ENCODE measurements at places on chromosomes 5 and 9.
A peak's percentile ranks its signal among the peaks of the same experiment; 100 is the strongest.

DNA sequence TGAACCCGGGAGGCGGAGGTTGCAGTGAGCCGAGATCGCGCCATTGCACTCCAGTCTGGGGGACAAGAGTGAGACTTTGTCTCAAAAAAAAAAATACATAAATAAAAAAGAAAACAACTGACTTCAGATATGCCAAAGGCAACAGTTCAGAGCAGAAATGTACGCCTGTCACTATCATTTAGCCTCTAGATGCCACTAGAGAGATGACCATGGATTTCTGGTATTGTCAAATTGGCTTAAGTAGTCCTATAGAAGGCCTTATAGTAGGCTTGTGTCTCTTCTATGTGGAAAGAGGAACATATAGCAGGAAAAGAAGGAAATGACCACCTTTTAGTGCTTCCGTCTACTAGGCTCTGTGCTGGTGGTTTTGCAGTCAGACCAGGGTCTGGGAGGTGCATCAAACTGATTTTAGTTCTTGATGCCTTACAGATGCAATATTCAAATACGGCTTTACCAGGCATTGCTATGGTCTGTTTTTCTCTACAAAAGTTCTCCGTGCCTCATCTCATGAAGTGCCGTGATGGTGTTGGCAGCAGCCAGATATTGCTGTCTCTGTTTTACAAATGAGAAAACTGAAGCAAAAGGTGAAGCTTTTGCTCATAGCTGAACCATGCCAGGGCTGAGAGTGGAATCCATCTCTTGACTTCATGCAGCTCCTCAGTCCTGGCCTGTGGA is 17.2 kb downstream of the AGXT2 start:
- DNase-seq, result no peak

GRCh38 chr9:72814083-72814597 is 138.7 kb downstream of the ALDH1A1 start:
- no peak for DNase-seq

- DNase-seq, result no peak
Observed at GRCh38 chr5:180744253-180744652, 4.4 kb upstream of the OR2Y1 start.

DNA sequence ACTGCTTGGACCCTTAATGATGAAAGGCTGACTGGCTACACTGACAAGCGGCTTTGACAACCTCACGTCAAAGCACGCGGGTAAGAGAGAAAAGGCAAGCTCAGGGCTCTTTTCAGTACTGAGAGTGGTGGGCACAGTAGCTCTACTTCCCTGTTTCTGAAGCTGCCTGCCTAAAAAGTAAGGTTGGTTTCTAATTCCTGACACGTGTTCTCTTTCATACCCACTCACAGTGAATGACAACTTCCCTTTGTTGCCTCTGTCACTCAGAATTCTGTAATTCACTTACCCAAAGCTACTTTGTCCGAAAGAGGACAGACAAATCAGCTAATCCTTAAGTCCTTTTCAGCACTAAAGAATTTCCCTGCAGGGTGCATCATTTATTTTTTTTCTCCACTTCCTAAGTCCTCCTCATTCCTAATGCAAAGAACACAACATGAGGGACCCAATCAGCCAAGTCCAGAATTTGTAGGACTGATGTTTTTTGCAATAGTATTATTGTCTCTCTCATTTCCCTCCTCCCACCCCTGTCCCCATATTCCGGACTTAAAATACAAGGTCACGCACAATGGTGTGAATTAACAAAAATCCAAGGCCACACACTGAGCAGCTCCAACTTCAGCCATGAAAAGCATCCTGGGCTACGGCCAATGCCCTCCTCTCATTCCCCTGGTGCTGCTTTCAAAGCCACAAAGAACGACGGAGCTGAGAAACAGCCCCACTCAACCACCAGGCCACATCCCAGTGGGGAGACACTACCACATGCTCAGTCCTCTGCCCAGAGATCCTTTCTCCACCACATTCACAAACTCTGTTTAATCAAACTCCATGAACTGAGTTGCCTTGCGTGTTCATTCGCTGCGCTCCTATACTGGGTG is 221.0 kb downstream of the TSSK1B start:
- DNase-seq, result peak; percentile 22

DNA sequence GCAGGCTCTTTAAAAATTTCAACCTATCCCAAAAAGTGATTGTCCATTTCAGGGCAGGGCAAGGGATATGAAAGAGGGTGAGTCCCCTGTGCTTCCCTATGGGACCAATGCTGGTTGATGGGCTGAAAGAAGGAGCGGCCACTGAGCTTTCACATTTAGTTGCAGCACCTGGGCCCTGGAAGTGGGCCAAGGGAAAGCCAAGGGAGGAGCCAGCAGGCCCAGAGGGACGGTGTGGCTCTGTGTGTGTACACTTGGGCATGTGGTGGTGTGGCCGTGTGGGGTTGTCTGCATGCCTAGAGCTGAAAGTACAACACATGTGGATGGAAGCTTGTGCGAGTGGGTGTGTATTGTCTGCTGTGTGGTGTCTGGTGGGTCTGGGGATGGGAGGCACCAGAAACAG is 14.0 kb upstream of the PSMD5 start:
- DNase-seq, result peak; percentile 37

GRCh38 chr5:17180864-17181723 is 36.3 kb upstream of the BASP1 start:
- no peak for DNase-seq

- DNase-seq, result peak; percentile 57
Observed at GRCh38 chr9:136170006-136170901, 34.7 kb downstream of the LHX3 start.

- DNase-seq, result no peak
Observed at GRCh38 chr9:84937581-84937980, 268.1 kb downstream of the NTRK2 start.

- DNase-seq, result peak; percentile 48
Observed at GRCh38 chr9:124660341-124660801, 110.7 kb downstream of the NR6A1 start.

DNA sequence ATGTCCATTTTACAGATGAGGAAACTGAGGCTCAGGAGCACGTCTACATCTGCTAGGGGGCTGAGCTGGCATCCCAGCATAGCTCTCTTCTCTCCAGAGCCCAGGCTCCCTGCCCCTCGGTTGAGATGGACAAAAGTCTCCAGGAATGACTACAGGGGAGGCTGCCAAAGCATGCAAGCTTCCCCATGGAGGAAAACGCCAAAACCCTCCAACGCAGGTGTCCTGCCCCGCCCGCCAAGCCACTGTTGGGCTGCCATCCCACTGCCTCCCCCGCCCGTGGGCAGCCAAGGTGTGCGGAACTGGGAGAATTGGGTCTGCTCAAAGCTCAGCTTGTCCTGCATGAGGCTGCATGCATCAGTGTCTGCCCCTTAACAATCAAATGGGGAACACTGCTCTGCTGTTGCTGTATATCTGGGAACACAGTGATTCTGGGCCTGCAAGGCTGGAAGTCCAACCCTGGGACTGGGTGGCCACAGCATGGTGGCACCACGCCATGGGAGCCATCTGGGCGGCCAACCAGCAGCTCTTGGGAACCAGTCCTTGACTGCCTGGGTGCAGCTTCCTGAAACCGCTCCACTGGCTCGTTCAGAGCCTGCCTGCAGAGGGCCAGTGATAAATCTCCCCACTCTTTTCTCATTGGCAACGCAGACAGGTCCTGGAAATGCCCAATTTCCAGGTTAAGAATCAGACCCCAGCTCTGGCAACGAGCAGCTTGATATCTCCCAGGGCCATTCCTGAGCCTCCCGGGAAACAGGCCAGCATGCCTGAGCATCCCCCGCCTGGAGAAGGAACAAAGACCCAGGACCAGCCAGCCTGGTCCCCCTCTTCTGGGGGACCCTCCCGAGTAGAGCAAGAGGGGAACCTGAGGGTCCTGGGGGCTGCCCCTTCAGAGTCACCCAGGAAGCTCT is 3.5 kb downstream of the RALGDS start:
- peak; percentile 76 for DNase-seq

- no peak for DNase-seq
Observed at GRCh38 chr9:96020792-96021550, 145.5 kb downstream of the ERCC6L2 start.

- DNase-seq, result no peak
Observed at GRCh38 chr9:131049829-131050715, 41.1 kb downstream of the LAMC3 start.

DNA sequence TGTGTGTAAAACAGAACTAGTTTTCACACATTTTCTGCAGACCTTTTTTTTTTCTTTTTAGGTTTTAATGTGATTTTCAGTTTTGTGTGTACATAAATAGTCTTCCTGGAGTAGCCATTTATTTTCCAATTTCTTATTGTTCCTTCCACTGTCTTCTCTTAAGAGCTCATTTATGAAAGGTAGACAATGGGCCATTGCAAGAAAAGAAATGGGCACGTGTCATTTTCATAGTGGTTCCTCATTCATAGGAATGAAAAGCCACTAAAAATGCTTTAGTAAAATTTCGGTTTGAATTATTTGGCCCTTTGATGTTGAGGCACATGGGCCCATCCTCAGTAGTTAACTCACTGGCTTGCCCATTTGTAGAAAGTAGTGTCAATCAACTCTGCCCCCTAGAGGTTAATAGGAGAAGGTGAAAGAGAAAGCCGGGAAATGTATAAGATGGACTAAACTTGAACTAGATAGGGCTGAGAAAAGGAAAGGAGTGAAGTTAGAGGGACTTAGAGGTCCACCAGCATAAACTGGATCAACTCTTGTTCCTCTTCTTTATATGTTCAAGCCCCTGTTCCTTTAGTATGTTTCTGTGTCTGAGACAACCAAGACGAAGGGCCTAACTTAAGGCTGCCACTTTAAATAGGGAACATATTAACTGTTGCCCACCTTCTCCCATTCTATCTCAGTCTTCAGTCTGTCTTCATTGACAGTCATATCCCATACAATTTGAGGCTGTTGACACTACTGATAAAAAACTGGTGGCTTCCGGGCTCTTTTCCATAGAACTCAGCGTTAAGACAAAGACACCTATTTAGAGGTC is 72.6 kb downstream of the SMARCA2 start:
- DNase-seq, result no peak

DNA sequence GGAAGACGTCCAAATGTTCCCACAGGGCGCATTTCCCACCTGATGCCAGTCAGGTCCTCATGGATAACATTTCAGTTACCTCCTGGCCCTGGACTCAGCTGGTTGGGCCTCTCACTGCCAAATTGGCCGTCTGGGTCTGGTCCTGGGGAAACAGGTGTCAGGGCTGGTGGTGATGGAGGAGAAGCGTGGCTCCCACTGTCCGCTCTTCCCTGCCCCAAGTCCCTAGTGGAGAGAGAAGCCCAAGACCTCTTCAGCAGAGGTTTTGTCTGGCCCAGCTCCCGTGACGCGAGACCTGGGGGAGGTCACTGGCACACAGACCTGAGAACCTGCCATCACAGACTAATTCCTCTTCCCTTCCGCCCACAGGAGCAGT is 27.8 kb upstream of the PRDM12 start:
- DNase-seq, result peak; percentile 50

DNA sequence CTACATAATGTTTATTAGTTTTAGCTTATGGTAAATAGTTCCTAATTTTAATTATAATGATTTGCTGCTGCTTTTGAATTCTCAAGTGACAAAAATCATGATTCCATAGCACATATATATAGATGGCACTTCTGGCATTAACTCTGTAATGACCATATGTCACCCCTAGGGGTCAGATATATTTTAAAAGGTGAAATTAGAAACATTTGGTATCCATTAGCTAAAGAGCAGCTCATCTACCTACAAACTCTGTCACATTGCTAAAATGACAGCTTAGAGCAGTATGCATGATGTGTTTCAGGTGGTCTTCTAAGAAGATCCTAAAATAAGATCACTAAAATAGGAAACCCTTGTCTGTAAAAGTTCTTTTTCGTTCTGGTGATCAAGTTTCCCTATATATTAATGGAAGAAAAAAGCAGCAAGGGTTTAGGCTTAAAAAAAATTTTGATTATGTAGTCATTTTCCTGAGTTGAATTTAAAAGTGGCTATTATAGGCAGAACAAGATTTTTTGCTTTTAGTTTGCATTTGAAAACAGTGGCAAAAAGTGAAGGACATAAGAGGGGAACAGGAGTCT is 157.7 kb upstream of the POU5F2 start:
- DNase-seq, result no peak

DNA sequence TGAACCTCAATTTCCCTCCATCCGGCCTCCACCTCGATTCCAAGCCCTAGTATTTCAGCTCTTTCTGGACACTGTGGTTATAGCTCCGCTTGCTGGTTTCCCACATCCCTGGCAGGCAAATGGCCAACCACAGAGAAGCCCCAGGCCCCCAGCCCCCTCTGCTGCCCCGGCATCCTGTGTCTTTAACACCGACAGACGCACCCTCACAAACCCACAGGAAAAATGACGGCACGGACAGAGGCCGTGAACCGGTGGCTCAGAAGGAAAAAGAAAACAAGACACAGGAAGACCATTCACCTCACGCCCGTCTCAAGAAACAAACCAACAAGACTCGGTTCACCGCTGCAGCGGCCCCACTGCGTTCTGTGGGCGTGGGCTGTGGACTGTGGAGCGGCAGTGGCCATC is 1.5 kb upstream of the CLIC3 start:
- no peak for DNase-seq

DNA sequence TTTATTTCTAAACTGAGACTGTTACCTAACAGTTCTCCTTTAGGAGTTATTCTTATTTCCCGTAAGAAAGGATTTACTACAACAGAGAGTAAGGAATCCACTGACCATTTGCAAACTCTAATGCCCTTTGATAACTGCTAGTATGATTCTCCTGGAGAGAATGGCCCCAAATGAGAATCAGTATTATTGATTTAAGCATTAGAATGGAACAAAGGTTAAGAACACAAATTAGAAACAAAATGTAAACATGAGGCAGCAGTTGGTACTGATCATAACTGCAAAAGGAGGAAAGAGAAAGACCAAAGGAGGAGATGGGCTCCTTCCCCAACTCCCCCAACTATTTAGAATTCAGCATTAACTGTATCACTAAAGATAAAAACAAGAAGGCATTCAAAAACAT is 30.7 kb downstream of the PSIP1 start:
- no peak for DNase-seq

- DNase-seq, result no peak
Observed at GRCh38 chr9:112408819-112409218, 28.9 kb downstream of the HSDL2 start.

- no peak for DNase-seq
Observed at GRCh38 chr5:149940941-149941644, 3.5 kb downstream of the PDE6A start.

GRCh38 chr5:165881259-165881658 is 2375.8 kb downstream of the MAT2B start:
- no peak for DNase-seq

DNA sequence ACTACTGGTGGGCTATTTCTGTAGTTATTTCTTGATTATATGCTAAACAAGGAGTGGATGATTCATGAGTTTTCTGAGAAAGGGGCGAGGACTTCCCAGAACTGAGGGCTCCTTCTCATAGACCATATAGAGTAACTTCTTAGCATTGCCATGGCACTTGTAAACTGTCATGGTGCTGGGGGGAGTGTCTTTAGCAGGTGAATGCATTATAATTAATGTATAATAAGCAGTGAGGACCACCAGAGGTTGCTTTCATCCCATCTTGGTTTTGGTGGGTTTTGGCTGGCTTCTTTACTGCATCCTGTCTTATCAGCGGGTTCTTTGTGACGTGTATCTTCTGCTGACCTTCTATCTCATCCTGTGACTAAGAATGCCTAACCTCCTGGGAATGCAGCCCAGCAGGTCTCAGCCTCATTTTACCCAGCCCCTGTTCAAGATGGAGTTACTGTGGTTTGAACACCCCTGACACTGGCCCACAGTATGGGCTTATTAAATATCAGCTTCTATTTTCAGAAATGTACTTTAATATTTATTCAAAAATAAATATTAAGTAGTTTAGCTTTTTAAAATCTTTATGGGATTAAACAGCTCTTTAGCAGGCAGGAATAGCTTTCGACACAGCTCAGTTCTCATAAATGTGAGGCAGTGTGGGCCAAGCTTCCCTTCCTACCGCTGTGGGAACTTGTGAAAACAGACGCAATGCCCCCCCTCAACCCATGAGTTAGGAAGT is 44.4 kb downstream of the GALNT12 start:
- DNase-seq, result no peak
